ENCODE measurements at places on chromosomes 7 and 10. TPM values are rescaled to one million over a fixed set of nuclear protein-coding genes. Genes with fewer than 3 reads are reported as not detected.

ITIH5 gene
- total RNA-seq: 72.5 TPM

AMPH gene
- 2.4 TPM for total RNA-seq

MEOX2 gene
- 6.5 TPM for total RNA-seq

TEX47 gene
- 1.2 TPM for total RNA-seq

SPDYE3 gene
- 1.2 TPM for total RNA-seq

DNA sequence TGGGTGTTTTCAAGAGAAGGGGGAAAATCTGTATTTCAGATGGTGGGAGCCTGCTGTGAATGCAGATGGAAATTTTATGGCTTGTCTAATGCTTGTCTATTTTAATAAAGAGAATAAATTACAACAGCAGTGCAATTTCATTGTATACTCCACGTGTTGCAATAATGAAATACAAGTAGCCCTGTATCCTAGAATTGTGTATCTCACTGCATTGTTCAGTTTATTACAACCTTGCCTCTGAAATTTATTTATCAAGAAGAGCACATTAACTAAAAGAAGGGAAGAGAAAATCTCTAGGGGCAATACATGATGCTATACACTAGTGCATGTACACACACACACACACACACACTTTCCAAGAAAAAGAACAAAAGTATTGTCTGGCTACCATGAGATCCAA is 21.8 kb downstream of the ANK3 start:
- DNase-seq: no peak

DNA sequence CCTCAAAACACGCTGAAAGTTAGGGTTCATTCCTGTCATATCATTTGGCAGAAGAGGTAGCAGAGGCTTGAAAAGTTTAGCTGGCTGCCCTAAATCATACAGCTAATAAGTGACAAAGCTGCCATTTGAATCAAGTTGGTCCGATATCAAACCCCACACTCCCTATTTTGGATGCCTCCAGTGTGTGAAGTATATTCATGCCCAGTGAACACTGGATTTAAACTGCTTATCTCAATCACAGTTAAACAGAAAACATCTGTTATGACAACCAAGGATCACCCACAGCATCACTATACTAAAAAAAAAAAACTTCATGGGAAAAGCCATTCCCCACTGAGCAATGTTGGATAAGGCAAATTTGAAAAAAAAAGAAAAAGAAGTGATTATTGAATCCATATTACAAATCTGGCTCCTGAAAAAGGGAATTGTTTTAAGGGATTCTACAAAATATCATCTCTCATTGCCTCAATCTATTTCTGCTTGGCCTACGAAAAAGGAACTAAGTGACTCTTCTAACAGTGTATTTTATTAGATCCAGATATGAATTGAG is 48.3 kb downstream of the ABCB1 start:
- DNase-seq: no peak

DNA sequence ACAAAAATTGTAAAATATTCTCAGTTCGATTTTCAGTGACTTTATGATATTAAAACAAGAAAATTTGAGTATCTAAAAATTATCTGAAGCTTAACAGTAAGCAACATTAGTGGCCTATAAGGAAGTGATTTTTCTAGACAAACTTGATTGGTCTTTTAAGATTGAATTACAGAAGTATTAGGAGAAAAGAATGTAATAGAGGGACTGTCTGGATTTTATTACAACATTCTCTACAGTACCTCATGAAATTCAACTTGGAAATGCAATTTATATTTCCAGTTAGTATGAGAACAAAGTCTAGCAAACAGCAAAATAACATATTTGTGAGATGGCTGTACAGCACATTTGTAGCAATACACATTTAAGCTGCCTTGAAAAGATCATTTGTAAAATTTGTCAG is 18.8 kb downstream of the REEP3 start:
- no peak for DNase-seq

GRCh38 chr7:901041-901387 is 24.7 kb downstream of the GET4 start:
- DNase-seq: no peak

- DNase-seq: no peak
Observed at GRCh38 chr7:52436278-52436677, 599.2 kb upstream of the POM121L12 start.

GRCh38 chr7:137966641-137967142 is 35.2 kb downstream of the CREB3L2 start:
- no peak for DNase-seq

DNA sequence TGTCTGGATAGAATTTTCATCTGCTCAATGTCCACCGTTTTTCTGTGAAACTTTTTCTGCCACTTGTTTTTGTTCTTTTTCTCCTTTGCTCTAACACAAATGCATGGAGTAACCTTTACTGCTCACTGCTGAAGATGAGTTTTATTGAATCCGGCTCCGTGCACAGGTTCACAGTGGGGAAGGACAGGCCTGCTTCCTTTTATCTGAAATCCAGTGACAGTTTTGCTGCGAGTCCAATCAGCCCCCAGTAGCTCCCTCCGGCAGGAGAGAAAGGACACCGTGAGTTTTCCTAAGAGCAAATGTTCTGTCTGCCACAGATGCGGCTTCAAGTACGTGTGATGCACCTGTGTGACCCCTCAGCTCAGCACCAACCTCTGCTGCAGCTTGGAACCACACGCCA is 246.8 kb downstream of the MAD1L1 start:
- DNase-seq: no peak

- DNase-seq: peak; percentile 36
Observed at GRCh38 chr10:3036155-3037021, 31.0 kb upstream of the PFKP start.

DNA sequence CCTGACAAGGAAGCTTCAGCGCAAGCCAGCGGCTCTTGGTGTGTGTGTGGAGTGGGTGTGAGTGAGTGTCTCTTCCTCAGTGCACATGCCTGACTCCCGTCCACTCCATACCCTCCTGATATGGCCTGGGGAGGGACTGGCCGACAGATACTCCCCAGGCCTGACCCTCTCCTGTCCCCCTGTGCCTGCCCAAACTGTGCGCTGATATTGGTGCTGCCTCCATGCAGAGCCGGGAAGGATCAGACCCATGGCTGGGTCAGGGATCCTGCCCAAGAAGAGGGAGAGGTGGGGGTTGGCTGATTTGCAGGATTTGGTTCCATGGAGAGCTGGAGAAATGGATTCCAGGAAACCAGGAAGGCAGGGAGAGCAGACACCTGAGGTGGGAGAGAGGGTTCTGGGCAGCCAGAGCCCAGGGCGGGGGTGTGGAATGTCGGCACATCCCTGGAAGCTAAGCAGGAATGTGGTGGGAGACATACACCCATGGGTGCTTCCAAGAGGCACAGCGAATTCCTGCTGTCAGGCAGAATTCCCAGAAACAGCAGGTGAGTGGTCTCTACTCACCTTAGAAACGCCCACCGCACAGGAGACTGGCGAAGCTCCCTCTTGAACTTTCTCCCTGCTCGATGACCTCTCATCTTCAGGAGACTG is 6.3 kb downstream of the CALML5 start:
- DNase-seq: no peak

GRCh38 chr7:101303102-101303701 is 18.4 kb downstream of the IFT22 start:
- no peak for DNase-seq

GRCh38 chr10:76885816-76886215 is 751.8 kb downstream of the KCNMA1 start:
- DNase-seq: no peak

DNA sequence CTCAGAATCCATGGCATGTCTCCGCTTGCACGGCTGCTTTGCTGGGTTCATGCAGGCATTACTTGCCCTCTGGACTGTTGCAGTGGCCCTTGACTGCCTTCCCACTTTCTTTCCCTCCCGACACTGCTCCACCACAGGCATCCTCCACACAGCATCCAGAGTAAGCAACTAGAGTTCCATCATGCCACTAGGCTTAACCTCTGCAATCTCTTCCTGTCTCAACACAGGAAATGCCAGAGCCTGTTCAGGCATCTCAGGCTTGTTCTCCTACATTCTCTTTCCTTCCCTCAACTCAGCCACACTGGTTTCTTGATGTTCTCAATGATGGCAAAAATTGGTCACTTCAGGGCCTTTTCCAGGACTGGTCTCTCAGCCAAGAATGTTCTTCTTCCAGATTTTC is 284.5 kb upstream of the KLF6 start:
- peak; percentile 62 for DNase-seq

- no peak for DNase-seq
Observed at GRCh38 chr7:20343205-20343604, 12.5 kb downstream of the ITGB8 start.

DNA sequence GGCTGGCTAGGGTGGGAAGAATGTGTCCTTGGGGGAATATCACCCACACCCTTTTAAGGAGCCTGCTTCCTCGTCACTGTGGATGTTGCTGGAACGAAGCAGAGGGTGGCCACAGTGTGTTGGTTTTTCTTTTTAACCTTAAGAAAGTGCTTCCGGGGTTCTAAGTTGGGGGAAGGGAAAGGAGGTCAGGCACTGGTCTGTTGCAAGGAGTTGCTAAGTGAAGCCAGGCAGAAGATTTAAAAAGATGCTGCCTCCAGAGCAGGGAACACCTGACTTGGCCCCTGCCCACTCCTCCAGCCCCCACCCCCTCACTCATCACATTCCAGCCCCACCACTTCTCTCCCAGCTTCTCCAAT is 213.1 kb downstream of the EMX2 start:
- DNase-seq: no peak

Measured in umbilical cord (tissue), 2 donors.